ENCODE measurements at places on chromosomes 11 and 22. TPM values are rescaled to one million over a fixed set of nuclear protein-coding genes. Genes with fewer than 3 reads are reported as not detected.

GRCh38 chr11:46609386-46609785 is 7.6 kb downstream of the HARBI1 start:
- DNase-seq: no peak

TCN1 gene
- not detected for total RNA-seq

- no peak for DNase-seq
Measured at GRCh38 chr11:11587122-11587521, 34.7 kb downstream of the GALNT18 start.

DNA sequence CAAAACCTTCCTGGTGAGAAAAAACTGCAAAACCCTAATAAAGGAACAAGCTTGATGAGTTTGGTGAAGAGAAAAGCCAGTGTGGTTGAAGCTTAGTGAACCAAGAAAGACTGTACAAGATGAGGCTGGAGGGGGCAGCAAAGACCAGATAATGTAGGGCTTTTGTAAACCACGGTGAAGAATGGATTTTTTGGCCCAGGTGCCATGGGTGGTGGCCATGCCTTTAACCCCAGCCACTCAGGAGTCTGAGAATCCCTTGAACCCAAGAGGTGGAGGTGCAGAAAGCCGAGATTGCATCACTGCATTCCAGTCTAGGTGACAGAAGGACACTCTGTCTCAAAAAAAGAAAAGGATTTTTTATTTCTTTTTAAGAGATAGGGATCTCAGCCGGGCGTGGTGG is 5.0 kb upstream of the ZDHHC5 start:
- DNase-seq: no peak

DNA sequence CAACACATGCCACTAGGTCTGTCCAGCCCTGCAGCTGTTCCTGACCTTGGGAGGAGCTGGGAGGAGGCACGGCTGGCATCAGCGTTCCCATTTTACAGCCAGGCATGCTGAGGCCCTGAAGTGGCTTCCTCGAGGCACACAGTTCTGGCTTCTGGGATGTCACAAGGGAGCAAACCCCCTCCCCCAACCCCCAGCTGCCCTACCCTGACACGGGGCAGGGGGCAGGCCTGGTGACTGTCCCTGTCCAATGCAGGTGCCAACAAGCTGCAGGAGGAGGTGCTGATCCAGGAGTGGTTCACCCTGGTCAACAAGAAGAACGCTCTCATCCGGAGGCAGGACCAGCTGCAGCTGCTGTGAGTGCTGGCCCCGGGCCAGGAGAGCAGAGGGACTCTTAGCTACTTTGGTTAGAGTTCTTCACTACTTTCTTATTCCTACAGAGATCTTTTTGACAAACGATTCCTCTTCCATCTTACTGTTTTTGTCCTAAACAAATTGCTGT is 5.3 kb downstream of the KCNK7 start:
- no peak for DNase-seq

- no peak for DNase-seq
Measured at GRCh38 chr22:28600546-28601143, 79.0 kb downstream of the TTC28 start.

PHF21B gene
- total RNA-seq: 0.90 TPM

- no peak for DNase-seq
Measured at GRCh38 chr22:46796566-46797195, 34.2 kb downstream of the TBC1D22A start.

PRR33 gene
- not detected for total RNA-seq

DNA sequence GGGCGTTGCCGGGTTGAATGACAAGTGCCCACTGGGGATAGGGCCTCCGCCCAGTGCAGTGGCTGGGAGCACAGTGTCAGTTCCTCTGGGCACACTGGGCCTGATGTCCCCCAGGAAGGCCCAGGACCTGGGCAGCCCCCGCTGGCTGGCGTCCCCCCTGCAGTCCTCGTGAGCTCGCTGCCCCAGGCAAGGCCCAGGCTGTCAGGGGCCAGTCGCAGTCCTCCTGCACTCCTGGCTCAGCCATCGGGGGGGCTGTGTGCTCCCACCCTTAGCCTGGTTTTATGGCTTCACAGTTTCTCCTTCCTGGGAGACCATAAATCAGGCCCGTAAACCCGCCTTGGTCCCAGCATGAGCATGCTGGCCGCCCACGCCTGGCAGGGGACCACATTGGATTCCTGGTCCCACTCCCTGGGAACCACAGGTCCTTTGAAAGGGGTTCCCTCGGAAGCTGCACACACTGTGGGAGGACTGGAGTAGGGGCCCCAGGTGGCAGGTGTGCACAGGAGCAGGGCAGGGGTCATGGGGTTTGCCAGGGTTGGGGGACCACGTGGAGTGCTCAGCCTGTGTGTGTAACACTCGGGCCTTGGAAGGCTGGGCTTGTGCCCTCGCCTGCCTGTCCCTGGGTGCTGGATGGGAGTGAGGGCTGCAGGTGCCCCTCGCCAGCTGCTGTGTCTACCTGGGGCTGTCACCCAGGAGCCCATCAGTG is 113.6 kb downstream of the KCNQ1OT1 start:
- no peak for DNase-seq

OR51B2 gene
- total RNA-seq: not detected

- DNase-seq: peak; percentile 18
Measured at GRCh38 chr11:93528252-93528651, 14.9 kb downstream of the SMCO4 start.

OR5B2 gene
- 0.42 TPM for total RNA-seq

DNA sequence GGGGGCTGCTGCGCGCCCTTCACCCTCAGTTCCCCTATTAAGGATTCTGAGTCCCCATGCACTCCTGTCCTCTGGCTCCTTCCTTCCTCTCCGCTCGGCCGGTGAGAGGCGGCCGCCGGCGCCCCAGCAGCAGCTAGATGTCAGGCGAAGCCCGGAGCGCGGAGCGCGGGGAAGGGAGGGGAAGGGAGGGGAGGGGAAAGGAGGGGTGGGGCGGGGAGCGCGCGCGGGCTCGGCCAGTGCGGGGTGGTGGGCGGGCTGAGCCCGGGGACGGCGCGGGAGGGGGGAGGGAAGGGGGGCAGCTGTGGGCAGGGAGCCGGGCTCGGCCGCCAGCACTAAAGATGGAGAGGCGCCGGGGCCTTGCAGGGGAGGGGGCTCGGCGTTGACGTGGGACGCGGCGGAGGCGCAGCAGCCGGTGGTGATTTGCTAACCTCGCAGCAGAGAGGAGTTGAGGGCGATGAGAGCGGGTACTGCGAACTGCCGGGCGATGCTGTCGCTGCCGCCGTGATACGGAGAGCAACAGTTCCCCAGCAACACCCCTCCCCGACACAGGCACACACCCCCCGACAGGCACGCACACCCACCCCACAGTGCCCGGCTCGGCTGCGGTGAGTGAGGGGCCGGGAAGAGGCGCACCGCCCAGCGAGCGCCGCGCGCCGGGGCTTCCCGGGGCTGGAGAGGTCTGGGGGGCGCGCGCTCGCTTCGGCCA is at the start of gene ZBTB16:
TSS of gene ZBTB16 (plus strand) at position 434 of the 706 bp plus-strand sequence. CDS start 3,590 bp downstream, outside the sequence.
- peak; percentile 79 for DNase-seq

- DNase-seq: no peak
Measured at GRCh38 chr11:75913984-75914383, 99.0 kb downstream of the UVRAG start.

OR10S1 gene
- not detected for total RNA-seq

- DNase-seq: peak; percentile 45
Measured at GRCh38 chr11:926341-926916, 759 bp downstream of the AP2A2 start.

Data from tibial nerve (tissue), 4 donors.